ENCODE measurements at places on chromosomes 5 and 9.
A peak's percentile ranks its signal among the peaks of the same experiment; 100 is the strongest.

- no peak for DNase-seq
These were observed 68.1 kb upstream of the GGTA1 start for GRCh38 chr9:121567500-121568342.

DNA sequence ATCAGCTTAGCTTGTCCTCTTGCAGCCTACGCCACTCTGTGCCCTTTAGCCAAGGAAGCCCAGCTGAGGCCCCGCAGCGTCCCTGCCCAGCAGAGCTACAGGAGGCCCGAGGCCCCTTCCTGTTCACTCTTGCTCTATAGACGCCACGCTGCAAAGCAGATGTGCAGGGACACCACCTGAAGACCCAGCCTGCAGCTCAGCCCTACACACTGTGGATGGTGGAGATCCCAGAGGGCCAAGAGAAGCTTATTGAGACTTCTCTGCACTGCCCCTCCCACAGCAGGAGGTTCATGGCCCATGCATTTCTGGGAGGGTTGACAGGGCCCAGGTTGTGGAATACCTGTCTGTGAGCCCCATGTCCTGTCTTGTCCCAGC is 33.6 kb downstream of the IRF1 start:
- no peak for DNase-seq

- DNase-seq = no peak
These were observed 34.5 kb downstream of the KCTD16 start for GRCh38 chr5:144205141-144205551.

DNA sequence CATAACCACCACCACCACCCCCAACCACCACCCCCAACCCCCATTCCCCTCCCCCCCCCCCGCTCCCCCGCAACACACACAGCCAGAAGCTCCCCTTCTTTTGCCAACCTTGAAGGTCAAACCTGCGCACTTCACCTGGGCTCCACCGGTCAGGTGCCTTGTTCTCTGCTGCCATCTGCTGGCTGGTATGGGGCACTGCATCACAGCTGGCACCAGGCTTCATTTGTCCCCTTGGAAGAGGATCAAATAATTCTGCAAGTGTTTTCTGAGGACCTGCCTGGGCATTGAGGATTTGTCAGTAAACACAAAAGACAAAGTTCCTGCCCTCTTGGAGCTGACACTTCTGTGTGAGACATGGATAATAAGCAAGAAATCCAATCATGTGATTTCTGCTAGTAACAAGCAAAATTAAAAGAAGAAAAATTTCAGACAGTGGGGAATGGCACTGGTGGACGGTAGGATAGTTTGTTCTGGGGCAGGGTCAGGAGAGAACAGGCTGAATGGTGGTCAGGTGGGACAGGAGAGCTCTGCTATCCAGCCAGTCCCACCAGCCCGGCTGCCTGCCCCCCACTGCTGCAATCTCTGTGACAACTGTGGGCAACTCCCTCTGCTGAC is 55.6 kb upstream of the LMX1B start:
- peak; percentile 48 for DNase-seq

- DNase-seq = no peak
These were observed 56.9 kb upstream of the VCAN start for GRCh38 chr5:83414601-83415000.

DNA sequence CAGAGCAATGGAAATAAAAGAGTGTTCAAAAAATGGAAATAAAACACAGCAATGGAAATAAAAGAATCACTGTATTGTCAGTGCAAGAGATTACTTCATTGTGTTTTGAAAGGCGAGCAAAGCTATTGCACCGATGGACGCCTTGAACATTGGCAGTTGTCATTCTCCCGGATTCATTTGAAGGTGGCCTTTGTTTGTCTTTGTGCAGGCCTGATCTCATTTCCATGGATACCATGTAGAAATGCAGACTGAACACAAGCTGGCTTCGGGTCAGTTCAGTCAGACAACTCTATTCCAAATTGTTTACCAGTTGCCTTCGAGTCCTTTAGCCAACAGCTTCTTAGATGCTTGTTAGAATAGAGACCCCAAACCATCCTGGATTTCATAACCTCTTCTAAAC is 8.3 kb downstream of the ITGA2 start:
- no peak for DNase-seq

DNA sequence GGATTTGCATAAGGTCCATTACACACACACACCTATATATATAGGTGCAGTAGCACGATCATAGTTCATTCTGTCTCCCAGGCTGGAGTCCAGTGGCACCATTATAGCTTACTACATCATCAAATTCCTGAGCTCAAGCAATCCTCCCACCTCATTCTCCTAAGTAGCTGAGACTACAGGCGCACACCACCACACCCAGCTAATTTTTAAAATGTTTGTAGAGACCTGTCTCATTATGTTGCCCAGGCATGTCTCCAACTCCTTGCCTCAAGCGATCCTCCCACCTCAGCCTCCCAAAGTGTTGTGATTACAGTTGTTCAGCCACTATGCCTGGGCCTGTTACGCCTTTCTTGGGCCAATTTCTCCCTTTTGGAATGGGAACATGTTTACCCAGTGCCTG is 39.7 kb downstream of the DNAJB5 start:
- no peak for DNase-seq

GRCh38 chr9:120868339-120868675 is 8.7 kb downstream of the PHF19 start:
- DNase-seq = no peak

- DNase-seq = no peak
These were observed 94.8 kb downstream of the RCL1 start for GRCh38 chr9:4887556-4887955.
